ENCODE measurements at places on chromosomes 6 and 20.
A peak's percentile ranks its signal among the peaks of the same experiment; 100 is the strongest.

GRCh38 chr6:34474754-34475153 is 8.9 kb downstream of the PACSIN1 start:
- DNase-seq, result no peak

DNA sequence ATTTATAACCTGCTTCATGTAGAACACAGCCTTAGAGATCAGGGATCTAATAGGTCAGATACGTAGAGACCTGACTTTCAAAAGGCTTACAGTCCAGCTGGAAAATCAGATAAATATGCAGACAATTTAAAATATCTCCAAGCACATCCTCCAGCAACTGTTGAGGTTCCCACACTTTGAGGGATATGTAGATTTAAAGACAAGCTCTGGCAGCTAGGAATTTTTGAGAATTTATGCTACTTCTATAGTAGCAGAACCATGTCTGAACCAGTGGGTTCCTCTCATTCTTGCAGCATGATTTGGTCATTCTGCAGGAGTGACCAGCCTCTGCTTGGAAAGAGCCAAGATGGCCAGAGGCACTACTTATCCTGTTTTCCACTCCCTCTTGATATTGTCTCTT is 60.5 kb downstream of the CYB5R4 start:
- no peak for DNase-seq

DNA sequence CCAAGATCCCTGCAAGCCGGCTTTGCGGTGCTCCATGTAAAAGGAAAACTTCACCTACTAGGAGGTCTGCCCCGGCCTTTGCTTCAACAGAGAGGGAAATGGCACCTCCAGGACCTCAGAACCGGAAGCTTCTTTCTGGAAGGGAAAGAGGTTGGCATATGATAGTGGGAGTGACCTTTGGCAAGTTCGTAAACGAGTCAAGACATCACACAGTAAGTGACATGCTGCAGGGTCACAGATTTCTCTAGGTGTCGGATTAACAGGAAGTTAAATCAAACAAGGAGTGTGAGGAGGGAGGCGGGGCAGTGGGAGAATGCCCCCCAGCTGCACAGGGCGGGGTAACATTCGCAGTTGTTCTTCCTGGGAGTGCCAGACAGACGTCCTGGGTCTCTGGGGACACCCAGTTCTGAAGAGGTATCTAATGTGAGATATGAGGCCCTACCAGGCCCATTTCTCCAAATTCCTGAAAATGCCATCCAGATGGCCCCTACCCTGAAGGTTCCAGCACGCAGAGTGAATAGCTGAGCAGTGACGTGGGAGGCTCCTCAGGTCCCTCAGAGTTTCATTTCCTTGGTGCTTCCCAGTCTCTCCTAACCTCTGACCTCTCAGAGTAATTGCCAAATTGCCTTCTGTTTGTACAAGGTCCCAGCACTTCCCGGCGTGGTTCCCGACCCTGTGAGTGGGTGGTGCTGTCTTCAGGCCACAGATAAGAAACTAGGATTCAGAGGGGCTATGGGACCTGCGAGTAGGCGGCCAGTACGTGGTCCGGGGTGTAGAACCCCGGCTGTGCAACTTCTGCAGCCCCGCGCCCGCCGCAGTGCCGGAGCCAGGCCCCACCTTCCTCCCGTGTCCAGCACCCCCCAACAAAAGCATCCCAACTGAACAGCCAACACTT is 1.9 kb downstream of the RRBP1 start:
- peak; percentile 73 for DNase-seq

DNA sequence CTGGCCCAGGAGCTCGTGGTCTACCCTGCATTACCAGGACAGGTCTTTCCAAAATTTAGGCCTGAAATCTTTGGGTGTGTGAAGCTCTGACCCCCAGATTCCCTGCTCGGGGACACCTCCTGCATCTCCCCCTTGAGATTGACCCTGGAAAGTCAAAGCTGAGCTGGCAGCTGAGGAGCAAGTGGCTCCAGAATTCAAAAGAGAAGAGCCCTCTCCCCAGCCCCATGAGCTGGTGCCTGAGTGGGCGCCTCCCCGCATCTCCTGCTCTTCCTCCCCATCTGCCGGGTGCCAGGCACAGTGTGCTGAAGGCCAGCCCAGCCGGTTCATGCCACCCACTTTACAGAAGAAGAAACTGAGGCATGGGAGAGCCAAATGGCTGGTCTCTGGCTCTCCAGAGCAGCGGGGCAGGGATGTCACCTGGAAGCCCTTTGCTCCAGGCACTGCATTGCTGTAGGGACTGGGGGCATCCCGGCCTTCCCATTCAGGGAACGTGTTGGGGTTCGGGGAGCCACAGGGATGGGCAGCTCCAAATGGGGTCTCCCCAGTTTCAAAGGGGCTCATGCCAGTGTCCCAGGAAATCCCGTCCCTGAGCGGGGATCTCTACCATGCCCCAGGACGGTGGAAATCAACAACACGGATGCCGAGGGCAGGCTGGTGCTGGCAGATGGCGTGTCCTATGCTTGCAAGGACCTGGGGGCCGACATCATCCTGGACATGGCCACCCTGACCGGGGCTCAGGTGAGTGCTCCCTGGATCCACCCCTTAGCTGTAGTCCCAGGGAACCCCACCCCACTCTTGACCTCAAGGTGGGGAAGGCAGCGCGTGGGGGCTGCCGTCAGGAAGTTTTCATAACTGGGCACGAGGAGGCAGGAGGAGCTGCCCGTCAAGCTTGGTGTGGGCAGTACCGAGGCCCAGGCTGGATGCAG is 20.5 kb downstream of the NPEPL1 start:
- no peak for DNase-seq

GRCh38 chr20:1892119-1892385 is 3.2 kb upstream of the SIRPA start:
- DNase-seq, result no peak
